ENCODE measurements at places on chromosomes 2 and 18.

- DNase-seq, result no peak
Observed at GRCh38 chr18:35283923-35284794, 5.9 kb downstream of the ZSCAN30 start.

- DNase-seq, result peak; percentile 68
Observed at GRCh38 chr2:68726608-68727367, 7.8 kb upstream of the ARHGAP25 start.

GRCh38 chr18:76212960-76213359 is 282.1 kb downstream of the ZNF516 start:
- no peak for DNase-seq

DNA sequence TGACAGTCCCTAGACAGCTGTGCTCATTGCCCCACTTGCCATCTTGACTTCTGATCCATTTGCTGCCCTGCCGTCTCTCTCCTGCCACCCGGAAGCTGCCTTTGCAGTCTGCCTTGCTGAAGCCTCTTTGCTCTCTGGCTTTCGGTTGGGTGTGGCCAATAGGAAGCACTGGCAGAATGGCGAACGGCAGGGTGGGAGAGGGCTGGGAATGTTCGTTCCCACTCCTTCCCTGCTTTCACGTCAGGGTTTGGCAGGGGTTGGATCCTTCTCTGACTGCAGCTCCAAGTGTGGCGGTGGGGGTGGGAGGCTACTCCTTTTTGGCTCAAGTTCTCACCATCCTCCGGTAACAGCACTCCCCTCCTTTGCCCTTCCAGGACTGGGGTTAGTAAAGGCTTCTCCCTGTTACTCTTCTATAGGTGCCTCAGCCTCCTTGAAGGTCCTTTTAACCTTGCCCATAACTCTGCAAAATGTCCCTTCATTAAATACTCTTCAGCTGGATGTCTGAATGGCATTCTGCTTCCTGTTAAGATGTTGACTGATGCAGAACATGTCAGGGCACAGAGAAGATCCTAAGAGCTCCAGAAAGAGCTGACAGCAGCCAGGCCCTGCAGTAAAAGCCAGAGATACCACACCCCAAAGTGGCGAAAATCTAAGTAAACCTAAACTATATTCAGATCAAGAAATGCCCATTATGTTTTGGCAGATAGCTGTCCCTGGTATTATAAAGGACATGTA is 299.7 kb downstream of the CDCA7 start:
- no peak for DNase-seq

GRCh38 chr2:225425284-225425683 is 25.8 kb downstream of the NYAP2 start:
- no peak for DNase-seq

- no peak for DNase-seq
Observed at GRCh38 chr18:48785736-48786454, 164.9 kb downstream of the SMAD7 start.

- DNase-seq, result no peak
Observed at GRCh38 chr2:132374551-132374950, 42.1 kb upstream of the GPR39 start.

DNA sequence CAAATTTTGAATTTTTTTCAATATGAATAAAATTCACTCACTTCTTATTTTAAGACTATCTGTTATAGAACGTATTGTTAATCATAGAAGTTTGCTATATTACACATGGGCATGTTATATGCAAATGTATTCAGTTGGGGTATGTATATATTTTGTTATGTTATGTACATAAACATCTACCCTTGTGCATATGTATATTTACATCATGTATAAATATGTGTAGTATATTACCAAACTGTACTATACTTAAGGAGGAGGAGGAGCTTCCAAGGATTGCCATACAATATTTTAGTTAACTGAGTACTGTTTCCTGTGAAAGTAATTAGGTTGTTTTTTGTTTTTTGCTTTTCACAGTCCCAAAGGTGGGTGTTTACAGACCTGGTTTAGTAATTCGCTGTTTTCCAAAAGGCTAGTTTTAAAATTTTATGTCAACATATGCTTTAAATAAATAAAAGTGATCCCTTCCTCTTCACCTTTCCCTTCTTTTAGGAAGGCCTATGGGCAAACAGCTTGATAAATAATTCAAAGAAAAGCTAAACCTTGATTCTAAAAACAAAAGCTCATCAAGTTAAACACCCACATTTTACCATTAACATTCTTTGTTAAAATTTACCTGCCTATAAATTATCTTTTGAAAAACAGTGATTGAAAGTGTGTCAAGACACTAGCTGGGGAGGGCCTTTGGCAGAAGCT is 12.9 kb upstream of the POU3F3 start:
- no peak for DNase-seq

DNA sequence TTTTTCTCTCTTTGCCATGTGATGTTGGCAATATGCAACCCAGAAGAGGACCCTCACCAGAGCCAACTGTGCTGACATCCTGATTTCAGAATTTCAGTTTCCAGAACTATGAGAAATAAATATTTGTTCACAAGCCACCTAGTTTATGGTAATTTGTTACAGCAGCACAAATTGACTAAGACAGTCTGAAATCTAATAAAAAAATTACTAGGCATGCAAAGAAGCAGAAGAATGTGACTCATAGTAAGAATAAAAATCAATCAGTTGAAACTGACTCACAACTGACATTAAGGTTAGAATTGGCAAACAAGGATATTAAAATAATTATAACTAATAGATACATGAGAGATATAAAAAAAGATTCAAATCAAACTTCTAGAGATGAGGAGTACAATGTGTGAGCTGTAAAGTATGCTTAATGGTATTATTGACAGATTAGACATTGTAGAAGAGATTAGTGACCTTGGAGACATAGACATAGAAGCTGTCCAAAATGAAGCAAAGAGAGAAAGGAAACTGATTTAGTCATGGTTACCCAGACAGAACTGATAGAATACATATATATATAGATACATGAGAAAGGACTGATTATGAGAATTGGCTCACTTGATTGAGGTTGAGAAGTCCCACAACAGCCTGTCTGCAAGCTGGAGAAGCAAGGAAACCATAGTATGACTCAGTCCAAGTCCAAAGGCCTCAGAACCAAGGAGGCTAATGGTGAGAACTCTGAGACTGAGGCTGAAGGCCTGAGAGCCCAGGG is 27.8 kb upstream of the TTC39C start:
- DNase-seq, result no peak

DNA sequence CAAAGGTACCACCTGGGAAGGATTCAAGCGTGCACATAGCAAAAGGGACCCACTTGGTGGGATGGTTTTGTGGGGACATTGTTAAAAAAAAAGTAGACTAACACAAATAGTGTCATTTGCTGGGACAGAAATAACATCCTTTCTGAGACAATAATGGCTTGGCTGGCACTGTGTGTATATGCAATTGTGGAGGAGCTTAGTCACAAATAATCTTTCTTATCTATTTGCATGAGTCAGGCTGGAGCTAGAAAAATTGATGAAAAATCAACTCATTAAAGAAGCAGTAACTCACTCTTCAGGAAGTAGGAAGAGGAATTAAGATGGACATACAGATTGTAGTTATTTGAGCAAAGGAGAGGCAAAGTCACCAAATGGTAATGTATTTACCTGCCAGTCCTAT is 29.5 kb upstream of the ITGB6 start:
- DNase-seq, result no peak

GRCh38 chr2:202494300-202495229 is 118.4 kb downstream of the BMPR2 start:
- DNase-seq, result no peak

DNA sequence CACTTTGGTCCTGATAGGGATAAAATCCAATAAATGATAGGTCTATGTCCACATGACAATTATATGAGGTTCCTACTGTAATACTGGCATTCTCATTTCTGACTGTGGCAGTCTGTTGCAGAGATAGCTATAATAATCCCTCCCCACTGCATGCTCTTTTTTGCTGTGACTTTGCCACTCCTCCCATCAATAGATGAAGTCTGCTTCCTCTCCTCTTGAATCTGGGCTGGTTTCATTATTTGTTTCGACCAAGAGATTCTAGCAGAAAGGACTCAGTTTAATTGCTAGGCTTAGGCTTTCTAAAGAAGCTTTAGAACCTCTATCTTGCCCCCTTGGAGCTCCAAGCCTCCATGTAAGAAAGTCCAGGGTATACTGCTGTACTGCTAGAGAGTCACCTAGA is 23.3 kb upstream of the CREB1 start:
- DNase-seq, result no peak

- no peak for DNase-seq
Observed at GRCh38 chr2:65264821-65265670, 37.4 kb downstream of the ACTR2 start.

DNA sequence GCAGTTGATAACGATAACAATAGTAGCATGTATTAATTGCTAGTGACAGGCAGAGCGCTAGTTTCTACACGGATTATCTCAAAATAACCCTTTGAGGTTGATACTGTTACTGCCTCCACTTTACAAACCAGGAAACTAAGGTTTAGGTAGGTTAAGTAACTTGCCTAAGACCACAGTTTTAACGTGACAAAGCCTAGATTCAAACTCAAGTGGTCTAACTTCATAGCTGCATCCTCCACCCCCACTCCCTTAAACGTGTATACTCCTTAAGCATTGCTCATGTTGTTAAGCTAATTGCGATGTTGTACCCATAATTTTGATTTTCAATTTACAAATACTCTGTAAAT is 1.2 kb downstream of the ME2 start:
- DNase-seq, result no peak

DNA sequence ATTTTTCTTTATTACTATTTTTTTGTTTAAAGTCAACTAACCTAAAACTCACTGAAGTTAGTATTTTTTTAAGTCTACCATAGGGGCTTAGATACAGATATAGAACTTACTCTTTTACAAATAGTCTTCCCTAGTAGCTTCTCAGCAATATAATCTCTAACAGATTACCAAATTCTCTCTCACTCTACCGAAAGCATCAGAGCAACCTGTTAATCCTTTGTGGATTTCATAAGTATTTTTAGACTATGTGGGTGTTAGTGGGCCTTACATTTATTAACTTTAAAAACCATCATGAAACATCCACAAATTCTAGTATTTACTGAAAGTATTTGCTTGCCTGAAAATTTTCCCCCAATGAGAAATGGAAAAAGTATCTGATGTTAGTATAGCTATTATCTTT is 84.6 kb upstream of the TFPI start:
- no peak for DNase-seq

DNA sequence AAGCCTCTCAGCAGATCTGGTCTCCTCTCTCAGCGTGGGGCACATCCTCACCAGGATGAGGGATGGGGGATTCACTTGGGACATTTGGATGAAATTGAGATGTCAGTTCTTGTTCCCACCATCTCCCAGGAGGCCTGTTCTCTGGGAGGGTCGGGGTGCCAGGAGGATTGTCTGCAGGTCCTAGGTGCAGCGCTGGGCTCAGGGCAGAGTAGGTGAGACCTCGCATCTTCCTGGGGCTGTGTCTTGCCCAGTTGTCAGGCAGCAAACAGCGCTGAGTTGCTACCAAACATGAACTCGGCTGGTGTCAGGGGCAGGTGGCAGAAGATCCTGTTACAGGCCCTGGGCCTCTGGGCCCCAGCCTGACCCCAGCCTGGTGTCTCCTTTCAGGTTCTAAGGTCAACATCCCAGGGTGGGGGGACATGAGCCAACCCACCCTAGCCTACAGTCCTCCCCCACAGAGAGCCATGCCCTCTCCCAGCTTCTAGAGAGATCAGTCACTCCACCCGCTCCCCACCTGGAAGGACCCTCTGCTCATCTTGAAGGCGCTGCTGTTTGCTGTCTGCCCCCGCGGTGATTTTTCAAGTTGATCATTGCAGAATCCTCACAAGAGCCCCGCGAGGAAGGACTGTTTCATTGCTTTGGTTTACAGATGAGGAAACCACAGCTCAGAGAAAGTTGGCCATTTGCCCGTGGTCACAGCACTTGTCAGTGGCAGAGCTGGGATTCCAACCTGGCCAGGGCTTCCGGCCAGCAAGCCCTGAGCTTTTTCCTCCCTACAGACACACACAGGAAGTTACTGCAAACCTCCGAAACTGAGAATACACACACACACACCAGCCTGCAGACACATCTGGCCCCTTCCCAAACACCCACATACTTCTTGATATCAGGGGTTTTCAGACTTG is 83.9 kb downstream of the STPG4 start:
- no peak for DNase-seq

DNA sequence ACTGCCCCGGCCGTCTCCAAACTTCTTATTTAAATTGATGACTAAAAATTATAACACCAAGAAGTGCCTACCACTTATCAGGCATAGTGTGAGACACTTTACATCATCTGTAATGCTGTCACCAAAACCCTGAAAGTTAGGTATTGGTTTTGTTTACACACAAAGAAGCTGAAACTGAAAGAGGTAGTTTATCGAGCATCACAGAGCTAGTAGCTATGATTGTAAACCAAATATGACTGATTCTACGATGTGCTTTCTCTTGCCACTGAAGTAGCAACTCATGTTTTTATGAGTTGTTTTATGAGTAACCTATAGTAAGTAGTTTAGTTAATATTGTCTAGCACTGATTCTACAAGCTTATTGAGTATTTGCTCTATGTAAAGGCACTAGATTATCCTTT is 31.5 kb downstream of the DYNC1I2 start:
- DNase-seq, result no peak

- no peak for DNase-seq
Observed at GRCh38 chr2:68556381-68556780, 87.0 kb upstream of the PROKR1 start.

- DNase-seq, result no peak
Observed at GRCh38 chr2:10383960-10384734, 64.0 kb downstream of the ODC1 start.

- no peak for DNase-seq
Observed at GRCh38 chr18:63346031-63346430, 21.0 kb downstream of the KDSR start.

- DNase-seq, result no peak
Observed at GRCh38 chr18:56973487-56973886, 173.4 kb upstream of the BOD1L2 start.

DNA sequence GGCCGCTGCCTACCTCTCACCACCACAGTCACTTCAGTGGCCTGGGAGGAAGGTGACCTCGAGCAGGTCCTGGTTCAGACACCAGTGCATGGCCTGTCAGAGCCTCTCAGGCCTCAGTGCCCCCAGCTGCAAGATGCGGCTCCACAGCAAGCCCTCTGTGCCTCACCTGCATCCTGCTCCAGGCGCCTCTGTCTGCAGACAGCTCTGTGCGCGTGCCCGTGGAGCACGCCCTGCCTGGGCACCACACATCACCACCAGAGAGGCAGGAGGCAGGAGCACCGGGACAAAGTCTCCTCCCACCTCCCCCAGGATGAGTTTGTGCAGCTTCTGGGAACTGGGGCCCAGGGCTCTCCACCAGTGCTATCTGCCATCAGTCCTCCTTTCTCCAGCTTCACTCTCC is 98.7 kb downstream of the TFCP2L1 start:
- DNase-seq, result no peak

DNA sequence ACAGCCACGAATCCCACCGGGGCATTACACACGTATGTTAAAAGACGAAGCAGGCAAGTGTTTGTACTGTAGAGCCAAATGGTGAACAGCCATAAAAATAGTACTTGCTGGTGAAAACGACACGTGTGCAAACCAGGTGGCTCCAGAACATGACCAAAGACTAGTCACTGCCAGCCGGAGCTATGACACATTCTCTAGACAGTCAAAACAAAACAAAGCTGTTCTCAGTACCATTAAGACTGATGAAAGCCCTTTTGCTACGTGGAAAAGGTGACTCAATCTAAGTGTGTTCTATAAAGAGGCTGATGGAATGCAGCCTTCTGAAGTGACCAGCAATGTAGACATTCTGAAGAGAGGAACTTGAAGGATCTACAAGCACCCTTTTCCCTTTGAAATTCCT is 367.7 kb upstream of the NETO1 start:
- DNase-seq, result no peak

Data from stimulated activated CD4-positive, alpha-beta T cell treated with anti-CD3 and anti-CD28 coated beads, Interleukin-12 subunit alpha, Interleukin-12 subunit beta, amount 100 ng/mL, for 4 hours (primary cell).